ENCODE measurements at places on chromosomes 2 and 18. TPM values are rescaled to one million over a fixed set of nuclear protein-coding genes. Genes with fewer than 3 reads are reported as not detected.

Gene RGPD3
- not detected for total RNA-seq

Gene GPR45
- total RNA-seq: not detected

Gene MAP4K3
- total RNA-seq: 20.1 TPM

Gene PIGN
- total RNA-seq: 28.8 TPM

Gene CYP27C1
- total RNA-seq: 0.08 TPM

Gene ESCO1
- 13.0 TPM for total RNA-seq

Gene CCDC102B
- 11.0 TPM for total RNA-seq

GRCh38 chr2:131145040-131145439, 39.9 kb downstream of the PLEKHB2 start:
- no peak for DNase-seq

DNA sequence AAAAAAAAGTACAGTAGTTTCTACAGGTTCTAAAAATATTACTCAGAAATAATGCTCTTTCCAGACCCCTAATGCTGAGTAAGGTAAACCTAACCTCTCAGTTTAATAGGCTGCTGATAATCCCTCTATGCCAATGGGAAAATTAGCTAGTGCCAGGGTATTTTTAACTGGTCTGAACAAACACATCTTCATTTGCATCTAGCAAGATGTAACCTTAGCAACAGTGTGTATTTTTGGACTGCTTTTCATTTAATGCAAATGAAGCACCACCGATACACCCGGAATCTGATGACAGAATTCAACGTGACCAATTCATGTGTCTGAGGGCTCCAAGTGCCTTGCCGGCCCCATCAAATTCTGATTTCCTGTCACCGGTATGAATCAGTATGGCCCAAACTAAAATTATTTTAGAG, 47.4 kb upstream of the CYRIA start:
- DNase-seq: no peak

DNA sequence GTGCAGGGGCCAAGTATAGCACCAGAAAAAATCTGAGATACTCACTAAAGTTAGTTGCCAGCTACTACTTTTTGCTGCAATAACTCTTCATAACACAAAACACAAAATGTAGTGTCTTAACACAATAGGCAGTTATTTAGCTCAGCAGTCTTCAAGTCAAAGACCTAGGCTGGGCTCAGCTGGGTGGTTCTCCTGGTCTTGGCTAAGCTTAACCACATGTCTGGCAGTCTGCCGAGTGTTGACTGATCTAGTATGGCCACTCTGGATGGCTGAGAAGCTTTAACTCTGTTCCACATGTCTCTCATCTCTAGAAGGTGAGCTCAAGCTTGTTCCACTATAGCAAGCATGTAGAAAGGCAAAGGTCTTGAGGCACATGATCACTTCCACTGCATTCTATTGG, 451.6 kb downstream of the SOX11 start:
- DNase-seq: no peak

GRCh38 chr2:69592511-69592910, 51.0 kb downstream of the AAK1 start:
- DNase-seq: no peak

- DNase-seq: no peak
Observed at GRCh38 chr2:20313659-20314058, 37.0 kb downstream of the PUM2 start.

GRCh38 chr2:146130290-146130689, 1610.4 kb upstream of the ZEB2 start:
- DNase-seq: no peak

GRCh38 chr2:152099367-152100050, 665 bp upstream of the CACNB4 start:
- peak; percentile 13 for DNase-seq

GRCh38 chr2:27489118-27489497, 435 bp downstream of the IFT172 start:
- no peak for DNase-seq

- DNase-seq: no peak
Observed at GRCh38 chr2:135246711-135247270, 194.7 kb downstream of the RAB3GAP1 start.

DNA sequence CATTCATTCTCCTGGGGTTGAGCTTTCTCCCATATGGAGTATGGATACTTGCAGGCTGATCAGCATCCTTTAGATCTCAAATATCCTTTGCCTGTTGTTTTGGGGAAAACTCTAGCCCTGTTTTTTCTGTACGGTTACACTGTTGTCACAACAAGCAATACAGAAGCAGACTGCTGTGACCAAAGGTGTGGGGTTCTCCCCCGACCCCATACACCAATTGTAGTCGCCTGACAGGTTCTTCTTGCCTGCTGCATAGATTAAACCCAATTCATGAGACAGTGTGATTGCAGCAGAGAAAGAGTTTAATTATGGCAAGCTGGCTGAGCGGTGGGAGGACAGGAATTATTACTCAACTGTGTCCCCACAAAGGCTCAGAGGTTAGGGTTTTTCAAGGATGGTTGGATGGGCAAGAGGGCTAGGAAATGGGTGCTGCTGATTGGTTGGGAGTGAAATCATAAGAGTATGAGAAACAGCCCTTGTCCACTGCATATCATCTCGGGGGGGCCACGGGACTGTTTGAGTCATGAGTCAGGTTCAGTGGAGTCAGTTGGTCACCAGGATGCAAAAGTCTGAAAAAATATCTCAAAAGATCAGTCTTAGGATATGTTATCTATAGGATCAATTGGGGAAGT, 40.6 kb downstream of the ITGB1BP1 start:
- DNase-seq: no peak

- no peak for DNase-seq
Observed at GRCh38 chr2:63983986-63984605, 35.1 kb downstream of the VPS54 start.

Data from H4 (cell line).